ENCODE measurements at places on chromosomes 5 and 9. TPM values are rescaled to one million over a fixed set of nuclear protein-coding genes. Genes with fewer than 3 reads are reported as not detected.

GRCh38 chr5:103291606-103292005 lies 33.0 kb downstream of the MACIR start:
- H3K4me3 ChIP-seq: no peak overlapping the region
- H3K4me1 ChIP-seq: no peaks in the 10 kb centered on the region
- no peaks in the 10 kb centered on the region for H3K36me3 ChIP-seq
- no peaks in the 10 kb centered on the region for H3K27me3 ChIP-seq
- H3K27ac ChIP-seq: no peak overlapping the region

The TICAM2 gene
- 1.6 TPM for total RNA-seq

DNA sequence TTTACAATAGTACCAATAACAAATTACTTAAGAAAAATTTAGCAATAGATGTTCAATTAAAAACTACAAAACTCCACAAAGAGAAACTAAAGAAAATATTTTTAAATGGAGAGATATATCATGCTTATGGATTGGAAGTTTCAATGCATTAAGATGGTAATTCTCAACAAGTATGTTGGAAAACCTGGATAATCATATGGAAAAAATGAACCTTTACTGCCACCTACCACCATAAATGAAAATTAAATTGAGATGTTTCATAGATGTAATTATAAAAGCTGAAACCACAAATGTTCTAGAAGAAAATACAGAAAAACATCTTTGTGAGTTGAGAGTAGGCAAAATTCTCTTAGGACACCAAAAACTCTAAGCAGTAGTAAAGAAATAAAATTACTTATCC lies 121.7 kb downstream of the ANKRD18B start:
- H3K36me3 ChIP-seq: no peaks in the 10 kb centered on the region
- no peak overlapping the region for H3K4me3 ChIP-seq
- H3K27me3 ChIP-seq: peaks cover 31% of the 10 kb centered on the region
- no peak overlapping the region for H3K27ac ChIP-seq
- DNase-seq: no peak

The UGT3A1 gene
- total RNA-seq: not detected

DNA sequence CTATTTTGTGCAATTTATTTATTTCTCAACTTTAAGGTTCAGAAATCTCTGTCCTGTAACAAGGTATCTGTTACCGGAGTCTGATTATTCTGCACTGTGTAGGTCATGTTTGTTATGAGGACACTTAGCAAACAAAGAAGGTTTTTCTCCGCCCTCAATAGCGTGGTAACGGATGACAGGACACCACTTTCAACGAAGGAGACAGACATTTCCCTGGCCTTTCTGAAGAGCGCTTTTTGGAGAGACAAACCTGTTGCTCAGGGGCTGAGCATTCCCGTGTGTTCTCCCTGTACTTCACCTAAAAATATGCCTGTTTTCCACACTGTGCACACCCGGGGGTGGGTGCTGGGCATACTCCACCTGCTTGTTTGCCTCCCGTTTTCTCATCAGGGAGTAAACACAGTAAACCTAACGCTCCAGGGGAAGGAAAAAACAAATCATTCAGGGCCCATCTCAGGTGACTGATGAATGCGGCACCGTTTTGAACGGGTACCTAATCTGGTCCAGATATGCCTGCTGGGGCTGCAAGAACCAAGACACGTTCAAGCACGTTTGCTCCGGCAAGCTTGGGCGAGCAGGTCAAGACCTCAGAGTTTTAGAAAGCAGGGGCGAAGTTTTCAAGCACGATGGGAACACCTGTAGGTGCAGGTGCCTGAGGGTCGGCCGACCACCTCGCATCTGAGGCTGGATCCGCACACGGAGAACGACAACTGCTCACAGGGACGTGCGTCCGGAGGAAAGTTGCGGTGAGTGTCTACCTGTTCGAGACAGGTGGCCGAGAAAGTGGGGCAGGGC lies 859 bp downstream of the RETREG1 start:
- peaks cover 13% of the 10 kb centered on the region for H3K4me1 ChIP-seq
- DNase-seq: no peak
- H3K27ac ChIP-seq: peak overlapping the region; percentile 54
- H3K4me3 ChIP-seq: peak overlapping the region; percentile 83
- no peaks in the 10 kb centered on the region for H3K36me3 ChIP-seq

DNA sequence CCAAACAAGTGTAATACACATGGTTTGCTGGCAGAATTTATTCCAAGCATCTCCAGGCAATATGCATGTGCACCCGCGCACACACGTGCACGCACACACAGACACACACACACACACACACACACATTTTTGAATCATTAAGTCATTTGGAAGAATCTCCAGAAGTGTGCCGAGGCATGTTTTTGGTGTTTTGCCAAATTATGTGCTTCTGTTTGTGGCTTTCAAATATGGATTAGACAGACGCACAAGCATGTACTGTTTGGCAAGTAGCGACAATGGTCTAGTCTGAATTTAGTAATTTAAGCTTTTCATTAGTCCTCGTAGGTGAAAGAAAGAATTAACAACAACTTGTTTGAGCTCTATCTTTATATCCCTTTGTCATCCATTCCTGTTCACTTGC lies 36.7 kb downstream of the NFIB start:
- peak overlapping the region; percentile 81 for H3K27ac ChIP-seq
- H3K4me1 ChIP-seq: peaks cover 80% of the 10 kb centered on the region
- no peak overlapping the region for H3K4me3 ChIP-seq
- peaks cover 4% of the 10 kb centered on the region for H3K36me3 ChIP-seq

- peaks cover 10% of the 10 kb centered on the region for H3K4me1 ChIP-seq
- no peaks in the 10 kb centered on the region for H3K27me3 ChIP-seq
- no peak overlapping the region for H3K4me3 ChIP-seq
- no peaks in the 10 kb centered on the region for H3K36me3 ChIP-seq
These were observed 78.2 kb downstream of the GCNT1 start for GRCh38 chr9:76537150-76537646.

The IFNB1 gene
- total RNA-seq: not detected

DNA sequence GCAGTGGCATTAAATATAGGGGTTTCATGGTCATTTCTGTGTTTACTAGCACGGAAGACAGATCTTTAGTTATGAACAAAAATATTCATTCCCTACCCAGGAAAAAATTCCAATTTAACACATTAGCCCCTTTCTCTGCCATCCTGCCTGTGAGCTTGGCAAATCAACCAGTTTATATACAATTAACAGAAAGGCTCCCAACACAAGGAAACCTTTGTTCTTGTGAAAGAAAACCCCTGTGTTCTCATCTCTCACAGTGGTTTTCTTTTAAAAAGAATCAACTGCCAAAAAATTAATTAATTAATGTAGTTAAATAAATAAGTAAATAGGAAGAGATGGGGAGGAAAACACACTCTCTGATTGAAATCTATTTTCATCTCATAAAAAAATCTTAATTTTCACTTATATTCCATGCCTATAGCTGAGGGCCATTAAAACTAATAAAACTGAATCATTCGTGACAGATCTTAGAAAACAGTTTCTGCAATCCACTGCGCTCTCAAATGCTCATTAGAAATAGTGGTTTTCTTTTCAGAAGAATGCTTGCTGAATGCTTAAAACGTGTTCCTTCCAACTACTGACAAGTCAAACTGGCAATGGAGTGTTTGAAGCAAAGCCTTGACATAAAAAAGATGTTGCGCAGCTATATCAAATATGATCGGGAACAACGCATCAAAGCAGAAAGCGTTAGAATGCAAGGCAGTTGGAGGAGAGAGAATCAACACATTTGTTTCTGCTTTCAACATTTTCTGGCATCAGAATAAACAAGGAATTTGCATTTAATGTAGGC lies 387.7 kb downstream of the TLR4 start:
- H3K36me3 ChIP-seq: no peaks in the 10 kb centered on the region
- no peaks in the 10 kb centered on the region for H3K27me3 ChIP-seq
- no peak overlapping the region for H3K4me3 ChIP-seq
- H3K27ac ChIP-seq: no peak overlapping the region
- H3K4me1 ChIP-seq: no peaks in the 10 kb centered on the region

DNA sequence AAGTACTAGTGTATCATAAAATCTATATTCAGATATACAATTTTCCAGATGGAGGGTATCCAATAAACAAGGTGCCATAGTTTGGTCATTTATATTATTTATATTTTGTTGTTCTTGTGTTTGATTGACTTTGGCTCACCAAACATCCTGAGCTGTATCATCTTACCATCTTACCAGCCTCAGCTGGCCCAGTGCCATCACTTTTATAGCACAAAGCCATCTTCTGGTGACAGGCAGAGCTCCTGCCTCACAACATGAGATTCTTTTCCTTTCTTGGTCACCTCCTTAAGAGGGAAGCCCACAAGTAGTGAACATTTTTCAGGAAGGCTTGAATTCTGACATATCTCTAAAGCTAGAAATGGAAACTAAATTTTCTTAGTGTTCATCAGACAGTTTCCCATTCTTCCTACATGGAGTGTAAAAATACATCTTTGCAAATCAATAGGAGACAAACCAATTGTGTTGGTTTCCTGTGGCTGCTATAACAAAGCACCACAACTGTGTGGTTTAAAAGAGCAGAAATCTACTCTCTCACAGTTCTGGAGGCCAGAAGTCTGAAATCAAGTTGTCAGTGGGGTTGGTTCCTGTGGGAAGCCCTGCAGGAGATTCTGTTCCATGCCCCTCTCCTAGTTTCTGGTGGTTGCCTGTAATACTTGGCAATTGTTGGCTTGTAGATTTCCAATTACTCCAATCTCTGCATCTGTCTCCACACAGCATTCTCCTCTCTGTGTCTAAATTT lies 341.8 kb downstream of the MAN2A1 start:
- no peak overlapping the region for H3K27ac ChIP-seq
- no peak overlapping the region for H3K4me3 ChIP-seq
- peaks cover 5% of the 10 kb centered on the region for H3K4me1 ChIP-seq
- DNase-seq: no peak

The IL3 gene
- not detected for total RNA-seq

- peak overlapping the region; percentile 75 for H3K27ac ChIP-seq
- no peak for DNase-seq
- no peaks in the 10 kb centered on the region for H3K27me3 ChIP-seq
- peaks cover 50% of the 10 kb centered on the region for H3K36me3 ChIP-seq
- no peak overlapping the region for H3K4me3 ChIP-seq
These were observed 58.6 kb upstream of the LRRTM2 start for GRCh38 chr5:138933522-138934290.

The FST gene
- total RNA-seq: 12.7 TPM

GRCh38 chr9:99660191-99660636 lies 161.5 kb upstream of the NR4A3 start:
- no peaks in the 10 kb centered on the region for H3K27me3 ChIP-seq
- no peak for DNase-seq
- H3K4me3 ChIP-seq: no peak overlapping the region
- H3K4me1 ChIP-seq: peaks cover 2% of the 10 kb centered on the region
- H3K36me3 ChIP-seq: no peaks in the 10 kb centered on the region
- no peak overlapping the region for H3K27ac ChIP-seq

- no peaks in the 10 kb centered on the region for H3K36me3 ChIP-seq
- no peaks in the 10 kb centered on the region for H3K4me1 ChIP-seq
- H3K4me3 ChIP-seq: no peak overlapping the region
- H3K27ac ChIP-seq: no peak overlapping the region
- DNase-seq: no peak
These were observed 59.4 kb upstream of the NEK6 start for GRCh38 chr9:124198331-124198730.

The C9orf43 gene
- 0.72 TPM for total RNA-seq

The BTF3 gene
- total RNA-seq: 655 TPM

GRCh38 chr9:101880846-101881245 lies 142.4 kb upstream of the GRIN3A start:
- no peak overlapping the region for H3K4me3 ChIP-seq
- H3K27ac ChIP-seq: no peak overlapping the region
- H3K4me1 ChIP-seq: no peaks in the 10 kb centered on the region
- H3K36me3 ChIP-seq: no peaks in the 10 kb centered on the region
- peaks cover 9% of the 10 kb centered on the region for H3K27me3 ChIP-seq

DNA sequence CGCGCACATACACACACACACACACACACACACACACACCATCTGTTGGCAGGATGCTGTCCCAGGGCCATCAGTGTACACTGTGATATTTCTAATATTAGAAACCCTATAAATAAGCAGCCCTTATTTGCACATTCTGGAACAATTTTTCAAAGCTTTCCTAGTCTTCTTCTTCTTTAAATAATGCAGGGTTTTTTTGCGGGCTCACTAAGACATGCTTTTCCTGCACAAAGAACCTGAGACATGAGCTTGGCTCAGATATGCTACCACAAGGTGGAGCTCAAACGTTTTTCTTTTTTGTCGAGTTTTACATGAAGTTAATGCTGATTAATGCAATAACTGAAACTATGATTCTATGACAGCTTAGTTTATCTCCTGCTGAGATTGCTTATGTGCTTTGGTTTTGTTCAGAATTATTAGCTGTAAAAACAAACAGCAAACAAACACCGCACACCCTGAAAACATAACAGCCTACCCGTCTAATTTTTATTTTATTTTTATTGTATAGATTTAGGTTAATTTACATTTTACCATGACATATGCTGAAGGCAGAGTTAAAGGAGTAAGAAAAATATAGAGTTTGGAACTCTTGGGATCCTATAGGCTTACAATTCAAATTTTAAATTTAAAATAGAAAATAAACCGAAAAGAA lies 95.8 kb downstream of the ALDH1A1 start:
- H3K27ac ChIP-seq: no peak overlapping the region
- no peak overlapping the region for H3K4me3 ChIP-seq
- H3K4me1 ChIP-seq: peaks cover 10% of the 10 kb centered on the region
- DNase-seq: no peak
- peaks cover 4% of the 10 kb centered on the region for H3K27me3 ChIP-seq
- no peaks in the 10 kb centered on the region for H3K36me3 ChIP-seq

The MARCHF11 gene
- not detected for total RNA-seq

DNA sequence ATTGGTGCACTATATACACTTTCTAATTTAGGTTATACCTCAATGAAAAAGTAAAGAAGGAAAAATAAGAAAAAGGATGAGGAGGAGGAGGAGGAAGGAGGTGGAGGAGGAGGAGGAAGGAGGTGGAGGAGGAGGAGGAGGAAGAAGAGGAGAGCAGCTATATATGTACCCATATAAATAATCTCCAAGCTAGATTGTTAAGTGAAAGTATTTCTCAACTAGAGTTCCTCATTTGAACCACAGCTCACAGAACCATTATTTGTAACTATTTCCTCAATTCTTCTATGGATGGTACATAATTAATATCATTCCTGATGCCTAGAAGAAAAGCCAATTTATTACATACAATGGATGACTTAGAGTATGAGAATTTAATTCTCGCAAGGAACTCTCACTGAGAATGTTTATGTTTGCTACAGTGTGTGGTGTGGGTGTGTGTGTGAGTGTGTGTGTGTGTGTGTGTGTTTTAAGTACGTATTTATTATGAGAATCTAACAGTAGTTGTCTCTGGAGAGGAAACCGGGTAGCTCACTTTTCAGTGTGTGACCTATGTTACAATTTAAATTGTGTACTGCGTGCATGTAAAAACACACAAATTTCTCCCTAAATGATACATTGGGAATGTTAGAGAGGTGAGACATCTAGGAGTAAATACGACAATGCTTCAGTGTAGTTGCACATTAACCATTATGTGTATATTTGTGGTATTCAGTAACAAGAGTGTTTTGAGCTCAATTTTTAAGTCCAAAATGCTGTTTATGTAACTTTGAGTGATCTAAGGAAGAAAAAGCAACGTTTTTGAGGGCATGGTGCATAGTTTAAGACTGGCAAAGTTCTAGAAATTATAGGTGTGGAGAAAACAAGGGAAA lies 20.2 kb upstream of the NREP start:
- no peak overlapping the region for H3K27ac ChIP-seq
- peaks cover 53% of the 10 kb centered on the region for H3K4me1 ChIP-seq
- no peaks in the 10 kb centered on the region for H3K27me3 ChIP-seq
- H3K4me3 ChIP-seq: no peak overlapping the region
- no peak for DNase-seq
- H3K36me3 ChIP-seq: no peaks in the 10 kb centered on the region

The NEURL1B gene
- 11.7 TPM for total RNA-seq

GRCh38 chr5:2224689-2225088 lies 342.0 kb upstream of the IRX4 start:
- no peaks in the 10 kb centered on the region for H3K36me3 ChIP-seq
- H3K27me3 ChIP-seq: peaks cover 50% of the 10 kb centered on the region
- no peak overlapping the region for H3K4me3 ChIP-seq

Measured in mesothelial cell of epicardium (in vitro differentiated cells).